ENCODE measurements at places on chromosomes 7 and 10. TPM values are rescaled to one million over a fixed set of nuclear protein-coding genes. Genes with fewer than 3 reads are reported as not detected.

DNA sequence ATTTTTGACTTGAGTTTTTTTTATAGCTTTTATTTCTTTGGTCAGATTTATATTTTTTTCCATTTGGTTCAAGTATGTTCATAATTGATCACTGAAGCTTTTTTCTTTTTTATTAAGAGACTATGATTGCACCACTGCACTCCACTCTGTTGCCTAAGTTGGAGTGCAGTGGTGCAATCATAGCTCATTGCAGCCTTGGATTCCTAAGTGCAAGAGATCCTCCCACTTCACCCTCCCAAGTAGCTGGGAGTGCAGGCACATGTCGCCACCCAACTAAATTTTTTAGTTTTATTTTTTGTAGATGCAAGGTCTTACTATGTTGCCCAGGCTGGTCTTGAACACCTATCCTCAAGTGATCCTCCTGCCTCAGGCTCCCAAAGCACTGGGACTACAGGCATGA is 97.7 kb upstream of the KIF5B start:
- H3K27ac ChIP-seq: no peak overlapping the region
- H3K4me1 ChIP-seq: peaks cover 15% of the 10 kb centered on the region
- no peak overlapping the region for H3K4me3 ChIP-seq
- no peaks in the 10 kb centered on the region for H3K27me3 ChIP-seq
- H3K36me3 ChIP-seq: peaks cover 20% of the 10 kb centered on the region
- no peak for DNase-seq

DNA sequence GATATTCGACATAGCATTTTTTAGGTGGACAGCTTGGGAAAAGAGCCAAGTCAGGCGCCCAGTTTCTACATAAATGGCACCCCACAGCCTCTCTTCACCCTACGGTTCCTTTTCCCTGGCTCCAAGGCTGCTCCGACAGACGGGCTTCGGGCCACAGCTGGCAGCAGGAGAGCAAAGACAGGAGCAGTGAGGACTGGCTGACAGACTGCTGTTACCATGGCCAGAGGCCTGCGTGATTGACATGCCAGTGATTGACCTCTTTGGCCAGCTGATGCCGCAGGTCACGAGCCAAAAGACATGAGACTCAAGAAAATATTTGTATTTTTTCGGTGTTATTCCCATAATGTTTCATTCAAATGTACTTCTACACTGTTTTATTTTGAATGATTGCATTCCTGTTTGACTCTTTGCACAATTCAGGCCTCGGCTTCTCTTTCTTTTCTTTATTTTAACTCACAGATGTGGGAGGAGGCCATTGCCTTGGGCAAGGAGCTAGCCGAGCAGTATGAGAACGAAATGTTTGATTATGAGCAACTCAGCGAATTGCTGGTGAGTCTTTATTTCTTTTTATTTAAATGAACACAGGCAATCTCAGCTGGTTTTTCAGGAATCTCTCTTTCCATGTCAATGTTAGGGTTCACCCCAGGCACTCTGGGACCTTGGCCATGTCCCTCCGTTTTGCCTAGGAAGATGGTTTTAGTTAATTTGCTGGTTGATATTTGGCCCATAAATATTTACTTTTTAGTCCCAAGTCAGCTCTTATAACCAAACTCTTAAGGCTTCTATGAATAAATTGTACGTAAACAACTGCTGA is 146.3 kb upstream of the NPS start:
- H3K27ac ChIP-seq: no peak overlapping the region
- no peak overlapping the region for H3K4me3 ChIP-seq
- H3K27me3 ChIP-seq: no peaks in the 10 kb centered on the region
- no peak for DNase-seq
- H3K4me1 ChIP-seq: peaks cover 19% of the 10 kb centered on the region
- H3K36me3 ChIP-seq: peaks cover 18% of the 10 kb centered on the region

GRCh38 chr10:121188005-121188404 is 336.8 kb downstream of the WDR11 start:
- H3K4me3 ChIP-seq: no peak overlapping the region
- peaks cover 10% of the 10 kb centered on the region for H3K4me1 ChIP-seq

DNA sequence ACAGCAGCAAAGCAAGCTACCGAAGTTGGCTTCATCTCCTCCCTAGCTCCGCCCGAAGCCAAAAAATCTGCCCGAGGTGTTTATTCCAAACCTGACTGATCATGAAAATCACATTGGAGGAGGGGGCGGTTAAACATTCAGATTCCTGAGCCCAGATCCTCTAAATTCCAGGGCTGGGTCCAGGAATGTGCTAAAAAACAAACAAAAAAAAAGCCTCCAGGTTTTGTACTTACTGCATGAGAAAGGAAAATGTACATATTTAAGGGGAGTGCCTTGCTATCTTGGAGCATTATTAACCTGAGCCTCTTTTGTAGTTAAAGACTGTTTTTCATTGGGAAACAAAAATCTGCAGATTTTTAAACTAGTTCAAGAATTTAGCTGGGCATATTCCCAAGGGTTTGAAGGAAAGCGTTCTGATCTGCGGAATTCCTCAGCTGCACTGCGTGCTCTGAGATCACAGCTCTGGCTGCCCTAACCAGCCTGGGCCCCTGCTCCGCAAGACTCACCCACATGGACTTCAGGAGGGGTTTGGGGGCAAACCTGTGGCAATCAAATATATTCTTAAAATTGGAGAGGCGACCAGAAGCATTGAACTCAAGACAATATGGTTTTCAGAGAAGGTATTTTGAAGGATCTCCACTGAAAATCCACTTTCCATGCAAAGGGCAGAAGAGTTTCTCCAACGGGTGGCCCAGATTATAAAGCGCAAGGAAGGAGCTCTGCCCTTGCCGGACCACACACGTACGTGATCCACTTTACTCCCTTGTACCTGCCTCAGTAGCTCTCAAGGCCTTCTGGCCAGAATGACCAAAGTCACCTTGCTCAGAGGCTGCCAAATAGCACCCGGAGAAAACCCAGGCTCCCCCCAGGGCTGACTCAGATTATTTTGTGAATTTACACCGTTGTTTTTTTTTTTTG is 10.0 kb upstream of the TNS3 start:
- no peak overlapping the region for H3K4me3 ChIP-seq
- DNase-seq: no peak
- H3K36me3 ChIP-seq: peaks cover 10% of the 10 kb centered on the region
- H3K27ac ChIP-seq: peak overlapping the region; percentile 50

ZNF239 gene
- total RNA-seq: 7.7 TPM

DNA sequence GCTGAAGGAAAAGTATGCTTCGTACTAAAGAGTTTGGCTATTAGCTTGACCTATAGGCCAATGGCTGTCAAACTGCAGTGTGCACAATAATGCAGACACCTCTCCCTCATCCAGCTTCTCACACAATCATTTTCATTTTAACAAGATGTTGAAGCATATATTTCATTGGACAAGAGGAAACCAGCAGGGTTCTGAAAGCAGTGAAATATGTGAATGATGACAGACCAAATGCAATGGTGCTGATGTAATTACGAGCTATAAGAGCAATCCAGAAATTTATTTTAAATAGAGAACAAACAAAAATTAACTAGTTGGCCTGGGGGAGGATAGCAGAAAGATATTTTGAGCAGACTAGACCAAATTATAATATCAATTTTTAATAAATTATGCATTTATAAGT is 331.5 kb upstream of the AKR1E2 start:
- DNase-seq: no peak
- no peak overlapping the region for H3K4me3 ChIP-seq
- no peaks in the 10 kb centered on the region for H3K4me1 ChIP-seq
- no peaks in the 10 kb centered on the region for H3K27me3 ChIP-seq
- no peak overlapping the region for H3K27ac ChIP-seq
- no peaks in the 10 kb centered on the region for H3K36me3 ChIP-seq

ABCB1 gene
- 0.82 TPM for total RNA-seq

DNA sequence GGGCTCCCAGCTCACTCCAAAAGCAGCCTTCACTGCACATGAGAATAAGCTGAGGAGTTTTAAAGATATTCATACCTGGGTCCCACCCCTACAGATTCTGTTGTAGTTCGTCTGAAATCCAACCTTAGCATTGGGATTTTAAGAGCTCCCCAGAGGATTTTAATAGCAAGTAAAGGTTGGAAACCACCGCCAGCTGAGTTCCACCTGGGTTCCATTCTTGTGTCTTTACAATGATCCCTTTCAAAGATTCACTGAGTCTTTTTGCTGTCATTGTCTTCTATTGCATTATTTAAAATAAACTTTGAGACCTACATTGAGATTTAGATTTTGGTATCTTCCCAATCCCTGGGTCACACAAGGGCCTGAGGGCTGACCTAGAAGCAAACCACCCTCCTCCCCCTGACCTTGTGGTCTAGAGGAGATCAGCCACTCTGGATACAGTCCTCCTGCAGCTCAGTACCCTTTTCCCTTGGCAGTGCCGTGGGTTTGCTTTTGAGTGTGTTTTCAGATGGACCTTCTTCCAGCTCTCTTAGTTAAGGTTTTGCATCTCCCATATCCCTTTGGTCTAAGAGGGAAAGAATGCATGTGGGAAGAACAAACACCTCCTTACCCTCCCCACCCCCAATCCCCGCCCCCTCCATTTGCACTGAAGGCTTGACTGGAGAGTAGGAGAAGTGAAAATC is 22.6 kb upstream of the SIRT1 start:
- H3K27me3 ChIP-seq: no peaks in the 10 kb centered on the region
- peaks cover 48% of the 10 kb centered on the region for H3K4me1 ChIP-seq
- H3K4me3 ChIP-seq: peak overlapping the region; percentile 55

- no peak overlapping the region for H3K27ac ChIP-seq
- H3K27me3 ChIP-seq: no peaks in the 10 kb centered on the region
- DNase-seq: no peak
- peaks cover 22% of the 10 kb centered on the region for H3K4me1 ChIP-seq
These were observed 30.4 kb upstream of the GPR26 start for GRCh38 chr10:123635745-123636144.

TACC2 gene
- total RNA-seq: 22.2 TPM

PPIF gene
- total RNA-seq: 91.4 TPM

DNA sequence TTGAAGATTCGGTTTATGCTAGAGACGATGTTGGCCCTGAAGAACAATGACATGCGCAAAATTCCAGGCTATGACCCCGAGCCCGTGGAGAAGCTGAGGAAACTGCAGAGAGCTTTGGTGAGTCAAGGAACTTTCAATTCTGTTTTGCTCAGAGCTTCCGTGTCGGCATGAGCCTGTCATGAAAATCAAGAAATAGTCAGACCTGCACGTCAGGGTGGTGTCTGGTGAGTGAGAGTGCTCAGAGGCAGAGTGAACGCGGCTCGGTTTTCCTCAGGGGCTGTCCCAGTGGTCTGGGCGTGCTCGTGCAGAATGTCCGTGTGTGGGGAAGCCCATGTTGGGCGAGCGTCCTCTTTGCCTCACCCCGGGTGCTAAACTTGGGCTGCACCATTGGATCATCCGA is 12.6 kb downstream of the NOM1 start:
- H3K4me3 ChIP-seq: no peak overlapping the region
- DNase-seq: no peak
- no peaks in the 10 kb centered on the region for H3K4me1 ChIP-seq

- no peak for DNase-seq
- H3K36me3 ChIP-seq: no peaks in the 10 kb centered on the region
- peaks cover 39% of the 10 kb centered on the region for H3K4me1 ChIP-seq
- H3K4me3 ChIP-seq: no peak overlapping the region
- H3K27me3 ChIP-seq: no peaks in the 10 kb centered on the region
These were observed 56.6 kb downstream of the PARD3 start for GRCh38 chr10:34758447-34758996.

GRCh38 chr10:65893676-65894075 is 1032.2 kb upstream of the LRRTM3 start:
- H3K4me3 ChIP-seq: no peak overlapping the region
- H3K4me1 ChIP-seq: peaks cover 5% of the 10 kb centered on the region
- no peak for DNase-seq
- no peaks in the 10 kb centered on the region for H3K36me3 ChIP-seq
- no peaks in the 10 kb centered on the region for H3K27me3 ChIP-seq

GPR22 gene
- not detected for total RNA-seq

DNA sequence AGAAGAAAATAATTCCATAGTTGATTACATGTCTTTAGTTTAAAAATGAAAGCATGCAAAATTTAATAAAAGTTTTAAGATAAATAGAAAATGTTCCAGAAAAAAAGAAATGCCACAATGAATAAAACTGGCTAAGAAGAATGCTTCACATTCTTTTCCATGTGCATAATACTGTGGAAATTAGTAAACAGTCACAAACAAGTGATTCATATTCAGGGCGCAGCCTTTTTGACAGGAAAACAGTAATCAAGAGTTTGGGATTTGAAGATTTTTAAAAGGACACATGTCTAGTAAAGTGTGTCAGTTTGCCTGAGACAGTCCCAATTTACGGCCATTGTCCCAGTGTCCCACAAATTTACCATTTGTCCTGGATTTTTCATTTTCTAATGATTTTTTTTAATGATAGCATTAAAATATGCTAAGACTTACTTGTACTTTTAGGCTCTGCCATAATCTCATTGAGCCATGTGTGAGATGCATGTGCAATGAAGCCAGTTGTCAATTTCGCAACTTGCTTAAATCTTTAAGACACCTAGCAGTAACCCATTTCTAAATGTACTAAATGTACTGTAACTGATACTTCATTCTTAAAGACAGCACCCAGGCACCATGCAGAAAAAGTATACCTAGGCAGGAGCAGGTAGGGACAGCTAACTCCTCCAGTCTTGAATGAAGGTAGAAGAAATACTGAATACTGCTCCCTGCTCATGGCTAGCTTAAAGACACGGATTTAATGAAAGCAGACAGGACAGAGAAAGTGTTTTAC is 46.9 kb downstream of the ZNF438 start:
- no peak overlapping the region for H3K27ac ChIP-seq
- no peaks in the 10 kb centered on the region for H3K27me3 ChIP-seq
- 0 out of 2 replicates have a peak, but pooled peaks cover 2% of the 10 kb centered on the region for H3K36me3 ChIP-seq

DYDC2 gene
- total RNA-seq: 3.3 TPM

DNA sequence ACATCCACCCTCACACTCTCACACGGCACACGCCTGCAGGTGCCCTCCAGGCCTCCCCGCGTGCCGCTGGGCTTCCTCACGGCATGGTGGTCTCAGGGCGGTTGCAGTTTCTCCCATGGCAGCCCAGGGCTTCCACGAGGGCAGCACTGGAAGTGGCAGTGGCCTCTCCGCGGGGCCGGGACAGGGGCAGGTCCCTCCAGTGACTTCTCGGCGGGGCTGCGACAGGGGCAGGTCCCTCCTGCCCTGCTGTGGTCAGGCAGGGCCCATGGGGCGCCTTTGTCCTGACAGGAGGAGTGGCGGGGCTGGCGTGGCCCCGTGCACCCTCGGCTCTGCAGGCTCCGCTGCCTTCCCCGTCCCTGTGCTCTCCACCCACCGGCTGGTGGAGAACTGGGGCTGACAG is 19.0 kb downstream of the PWWP2B start:
- no peaks in the 10 kb centered on the region for H3K27me3 ChIP-seq
- peaks cover 43% of the 10 kb centered on the region for H3K4me1 ChIP-seq

VGF gene
- 5.2 TPM for total RNA-seq

- peak overlapping the region; percentile 49 for H3K27ac ChIP-seq
- H3K4me1 ChIP-seq: peaks cover 31% of the 10 kb centered on the region
- H3K27me3 ChIP-seq: peaks cover 5% of the 10 kb centered on the region
- peaks cover 27% of the 10 kb centered on the region for H3K36me3 ChIP-seq
- DNase-seq: peak; percentile 83
These were observed 39.2 kb downstream of the AGAP3 start for GRCh38 chr7:151125470-151125845.

DNA sequence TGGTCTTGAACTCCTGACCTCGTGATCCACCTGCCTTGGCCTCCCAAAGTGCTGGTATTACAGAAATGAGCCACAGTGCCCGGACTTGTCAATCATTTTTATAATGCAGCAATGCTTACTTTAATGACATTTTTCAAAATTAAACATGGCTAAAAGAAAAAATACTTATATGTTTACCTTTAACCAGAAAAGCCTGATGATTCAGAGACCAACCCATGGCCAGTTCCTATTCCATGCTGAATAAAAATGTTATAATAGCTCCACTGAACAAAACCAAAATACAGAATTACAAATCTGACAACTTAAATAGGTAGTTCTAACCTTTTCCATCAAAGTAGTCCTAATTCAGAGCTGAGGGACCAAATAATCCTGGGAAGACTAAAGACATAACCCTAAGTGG is 21.6 kb downstream of the ZNF438 start:
- no peak overlapping the region for H3K4me3 ChIP-seq
- no peak for DNase-seq
- H3K4me1 ChIP-seq: no peaks in the 10 kb centered on the region
- H3K27ac ChIP-seq: no peak overlapping the region
- H3K27me3 ChIP-seq: no peaks in the 10 kb centered on the region
